RCC 7860 (cell line): ENCODE measurements at places on chromosomes 2 and 18.

DNA sequence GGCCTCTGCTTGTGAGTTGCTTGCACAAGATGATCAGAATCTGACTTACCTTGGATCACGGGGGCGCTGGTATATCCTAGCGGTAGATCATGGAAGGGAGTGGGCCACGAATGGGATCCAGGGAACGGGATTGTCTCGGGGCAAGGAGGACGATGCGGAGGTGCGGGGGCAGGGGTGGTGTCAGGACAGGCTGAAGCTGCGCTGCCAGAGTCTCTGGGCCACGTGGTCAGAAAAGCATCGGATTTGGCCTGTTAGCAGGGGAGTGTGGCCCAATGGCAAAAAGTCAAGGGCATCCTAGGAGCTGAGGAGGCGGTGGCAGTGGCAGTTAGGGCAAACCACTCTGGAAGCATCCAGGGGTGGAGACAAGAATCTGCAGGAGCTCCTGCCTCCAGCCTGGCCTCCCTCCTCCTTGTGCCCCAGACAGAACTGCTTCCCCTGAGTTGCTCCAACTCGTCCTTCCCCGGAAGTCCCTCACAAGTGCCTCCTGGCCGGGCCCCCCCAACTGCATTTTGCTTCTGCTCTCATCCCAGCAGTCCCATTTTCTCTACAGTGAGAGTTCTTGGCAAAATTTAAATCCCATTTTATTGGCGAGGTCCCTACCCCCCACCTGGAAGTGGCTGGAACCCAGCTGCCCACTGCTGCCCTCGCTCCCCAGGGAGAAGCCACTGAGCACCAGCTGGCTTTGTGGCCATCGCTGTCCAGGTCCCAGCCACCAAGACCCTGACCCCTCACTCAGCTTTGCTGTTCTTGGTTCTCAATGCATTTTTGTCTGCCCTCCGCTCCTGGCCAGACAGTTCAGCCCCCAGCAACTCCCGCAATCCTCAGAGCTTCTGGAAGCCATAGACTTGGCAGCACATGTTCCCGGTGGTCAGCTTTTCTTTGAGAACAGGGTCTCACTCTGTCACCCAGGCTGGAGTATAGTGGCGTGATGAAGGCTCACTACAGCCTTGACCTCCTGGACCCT, 5.6 kb upstream of the CCDC74B start:
- DNase-seq, result no peak

DNA sequence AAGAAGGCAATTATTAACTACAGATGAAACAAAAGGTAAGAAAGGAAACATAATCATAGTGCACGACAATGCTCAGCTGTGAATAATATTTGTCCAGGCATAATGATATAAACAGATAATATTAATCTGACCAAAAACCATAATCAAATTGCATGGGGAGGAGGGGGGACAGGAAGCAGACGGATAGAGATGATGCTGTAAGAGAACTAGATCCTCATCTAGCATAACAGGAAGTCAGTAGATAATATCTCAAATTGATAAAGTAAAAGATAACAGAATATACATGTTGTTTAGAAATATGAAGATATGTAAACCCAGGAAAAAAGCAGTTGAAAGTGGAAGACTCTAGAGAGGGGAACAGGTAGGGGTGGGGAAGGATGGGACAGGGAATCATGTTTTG, 84.9 kb upstream of the TGFA start:
- no peak for DNase-seq

- DNase-seq, result no peak
Measured at GRCh38 chr2:50388324-50388723, 643.6 kb downstream of the NRXN1 start.

DNA sequence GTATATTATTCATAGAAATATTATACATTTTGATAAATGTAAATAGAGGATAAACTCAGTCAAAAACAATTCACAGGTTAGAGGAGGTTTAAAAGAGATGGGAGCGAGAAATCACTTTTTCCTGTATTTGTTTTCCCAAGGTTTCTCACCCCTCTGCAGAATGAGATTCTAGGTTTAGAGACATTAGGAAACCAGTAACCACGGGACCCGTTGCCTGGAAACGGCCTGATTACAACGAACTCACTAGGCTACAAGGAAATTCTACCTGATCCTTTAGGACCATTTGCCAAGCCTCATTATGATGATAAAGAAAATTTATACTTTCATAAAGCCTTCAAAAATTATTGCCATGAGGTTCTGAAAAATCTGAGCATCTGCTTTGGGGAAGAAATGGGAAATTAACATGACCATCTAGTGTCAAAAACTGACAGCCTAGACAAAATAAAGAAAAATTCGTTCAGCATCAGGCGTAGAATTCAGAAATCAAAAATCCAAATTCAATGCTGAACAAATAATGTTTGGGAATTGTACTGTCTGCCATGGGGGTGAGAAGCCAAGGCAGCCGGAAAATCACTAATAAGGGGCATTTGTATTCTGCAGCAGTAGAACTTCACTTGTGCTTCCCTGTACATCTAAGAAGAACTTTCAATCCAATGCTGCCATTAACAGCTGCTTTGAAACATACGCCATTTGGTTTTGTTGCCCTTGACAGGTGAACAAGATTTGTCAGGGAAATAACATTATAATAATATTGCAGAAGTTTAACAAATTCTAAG, 262.3 kb downstream of the NRXN1 start:
- no peak for DNase-seq

DNA sequence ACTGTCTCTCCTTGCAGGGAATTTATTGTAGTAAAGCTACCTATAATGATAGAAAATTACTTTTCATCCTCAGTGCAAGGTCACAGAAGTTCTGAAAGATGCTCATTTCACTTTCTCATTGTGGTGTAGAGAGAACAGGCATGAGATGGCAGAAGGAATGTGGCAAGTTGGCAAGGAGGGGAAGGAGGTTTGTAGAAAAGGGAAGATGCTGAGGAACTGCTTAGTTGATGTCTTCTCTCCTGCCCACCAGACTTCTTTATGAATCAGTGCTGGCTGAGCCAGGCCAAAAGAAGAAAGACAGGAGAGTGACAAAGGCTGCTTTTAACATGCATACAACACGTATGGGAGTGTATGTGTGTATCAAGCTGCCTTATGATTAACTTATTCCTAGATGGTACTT, 164.4 kb downstream of the PRPF40A start:
- peak; percentile 5 for DNase-seq

DNA sequence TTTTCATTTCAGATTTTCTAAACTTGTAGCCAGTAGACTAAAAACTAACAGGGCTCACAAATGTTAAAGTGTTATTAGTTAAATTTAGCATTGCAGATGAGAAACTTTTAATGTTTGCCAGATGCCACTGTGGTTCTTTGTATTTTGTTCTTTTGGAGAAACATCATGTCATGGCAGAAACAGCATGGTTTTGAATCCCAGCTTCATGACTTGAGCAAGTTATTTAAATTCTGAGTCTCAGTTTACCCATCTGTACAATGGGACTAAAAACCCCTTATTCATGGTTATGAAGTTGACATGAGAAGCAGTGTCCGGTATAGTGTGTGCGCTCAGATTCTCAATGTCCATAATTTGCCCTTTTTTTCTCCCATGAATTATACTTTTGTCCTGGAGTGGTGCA, 56.5 kb downstream of the MAPRE2 start:
- no peak for DNase-seq

DNA sequence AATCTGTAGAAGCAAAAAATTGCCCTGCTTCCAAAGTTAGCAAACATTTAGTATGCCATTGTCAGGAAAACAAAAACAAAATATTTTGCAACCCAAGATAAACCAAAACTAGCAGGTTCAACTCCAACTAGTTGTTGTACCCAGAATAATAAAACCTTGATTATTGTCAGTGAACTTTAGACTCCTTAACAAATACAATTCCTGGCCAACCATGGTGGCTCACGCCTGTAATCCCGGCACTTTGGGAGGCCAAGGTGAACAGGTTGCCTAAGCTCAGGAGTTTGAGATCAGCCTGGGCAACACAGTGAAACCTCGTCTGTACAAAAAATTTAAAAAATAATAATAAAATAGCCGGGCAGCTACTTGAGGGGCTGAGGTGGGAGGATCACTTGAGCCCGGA, 87.5 kb upstream of the MSH2 start:
- no peak for DNase-seq

DNA sequence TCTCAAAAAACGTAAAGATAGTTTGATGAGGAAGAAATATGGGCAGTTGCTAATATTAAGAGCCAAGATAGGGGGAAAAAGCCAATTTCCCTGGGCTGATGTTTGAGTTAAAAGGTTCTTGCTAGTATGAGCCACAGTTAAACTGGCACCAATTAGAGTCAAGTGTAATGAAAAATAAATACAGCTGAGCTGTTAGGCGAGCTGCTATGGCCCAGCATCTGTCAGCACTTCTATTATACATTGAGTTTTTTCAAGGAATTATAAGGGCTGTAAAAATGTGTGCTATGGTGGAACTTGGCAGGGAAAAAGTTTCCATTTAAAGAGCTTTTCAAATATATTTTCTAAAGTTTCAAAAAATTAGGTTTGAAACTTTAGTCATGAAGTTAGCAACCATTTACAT, 279.6 kb downstream of the CYRIA start:
- DNase-seq, result no peak

DNA sequence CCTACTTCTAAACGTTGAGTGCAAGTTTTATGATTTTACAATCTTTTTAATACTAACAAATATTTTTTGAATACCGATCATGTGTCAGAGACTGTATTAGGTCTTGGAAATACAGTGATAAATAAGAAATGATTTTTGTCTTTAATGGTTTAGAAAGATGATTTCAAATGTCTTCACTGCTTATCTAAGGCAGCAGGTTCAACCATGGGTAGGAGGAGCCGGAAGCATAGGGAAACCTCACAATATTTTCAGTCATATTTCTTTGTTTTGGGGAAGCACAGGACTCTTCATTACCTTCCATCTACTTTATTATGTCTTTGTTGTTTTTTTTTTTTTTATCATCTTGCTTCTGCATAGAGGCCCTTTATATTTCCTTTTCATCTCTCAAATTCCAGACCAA, 165.2 kb upstream of the EPC2 start:
- no peak for DNase-seq

DNA sequence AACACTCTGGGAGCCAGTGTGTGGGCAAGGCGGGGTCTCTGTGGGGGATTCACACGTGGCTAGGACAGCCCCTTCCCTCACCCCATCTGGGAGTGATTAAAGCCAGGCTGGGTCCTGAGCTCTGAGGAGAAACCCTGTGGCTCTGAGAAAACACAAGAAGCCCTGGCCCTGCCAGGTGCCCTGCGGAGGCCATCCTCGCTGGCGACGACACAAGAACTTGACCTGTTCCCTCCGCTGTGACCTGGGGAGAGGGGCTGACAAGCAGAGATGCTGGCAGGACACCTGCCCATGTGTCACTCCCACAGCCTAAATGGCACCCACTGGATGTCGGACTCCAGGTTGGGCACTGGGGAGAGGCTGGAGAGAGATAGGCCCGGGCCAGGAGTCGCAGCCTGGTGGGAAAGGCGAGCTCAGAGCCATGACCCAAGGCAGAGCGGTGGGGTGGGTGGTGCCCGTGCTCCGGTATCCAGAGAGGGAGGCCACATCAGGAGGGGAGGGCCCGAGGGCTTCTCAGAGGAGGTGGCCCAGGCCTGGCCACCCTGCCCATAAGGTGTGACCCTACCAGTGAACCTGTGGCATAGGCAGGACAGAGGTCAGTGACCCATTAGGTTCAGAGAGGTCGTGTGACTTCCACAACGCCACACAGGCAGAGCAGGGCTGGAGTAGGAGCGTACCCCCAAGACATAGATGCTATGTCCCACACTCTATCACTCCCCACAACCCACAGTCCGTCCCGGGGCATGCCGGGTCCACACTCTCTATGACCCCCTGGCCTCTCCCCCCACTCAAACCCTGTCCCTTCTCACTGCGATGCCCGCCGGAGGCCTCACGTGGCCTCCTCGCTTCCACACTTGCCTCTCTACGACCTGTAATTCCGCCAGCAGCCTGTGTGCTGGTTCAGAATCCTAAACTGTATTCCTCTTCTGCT, 59.4 kb upstream of the HPCAL1 start:
- DNase-seq, result no peak

DNA sequence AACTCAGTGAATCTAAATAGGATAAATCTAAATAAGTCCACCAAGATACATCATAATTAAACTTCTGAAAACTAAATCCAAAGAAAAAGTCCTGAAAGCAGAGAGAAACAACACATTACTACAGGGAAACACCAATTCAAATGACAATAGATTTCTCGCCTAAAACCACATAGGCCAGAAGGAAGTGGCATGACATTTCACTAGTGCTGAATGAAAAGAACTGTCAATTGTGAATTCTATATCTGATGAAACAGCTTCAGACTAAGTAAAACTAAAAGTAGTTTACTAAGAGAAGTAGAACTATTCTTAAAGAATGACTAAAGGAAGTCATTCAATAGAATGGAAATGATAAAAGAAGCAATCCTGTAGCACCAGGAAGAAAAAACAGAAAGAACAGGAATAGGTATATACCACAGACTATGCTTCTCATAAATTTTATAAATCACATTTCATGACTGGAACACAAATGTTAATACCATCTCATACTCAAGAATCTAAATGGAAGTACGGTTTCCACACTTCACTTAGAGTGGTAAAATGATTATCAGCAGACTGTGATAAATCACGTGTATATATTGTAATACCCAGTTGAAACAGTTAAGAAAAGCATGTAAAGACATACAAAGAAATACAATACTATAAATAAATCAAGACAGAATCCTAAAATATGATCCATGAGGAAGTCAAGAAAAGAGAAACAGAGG, 46.4 kb downstream of the ASXL2 start:
- DNase-seq, result no peak

- no peak for DNase-seq
Measured at GRCh38 chr2:149744865-149745264, 157.3 kb upstream of the MMADHC start.

DNA sequence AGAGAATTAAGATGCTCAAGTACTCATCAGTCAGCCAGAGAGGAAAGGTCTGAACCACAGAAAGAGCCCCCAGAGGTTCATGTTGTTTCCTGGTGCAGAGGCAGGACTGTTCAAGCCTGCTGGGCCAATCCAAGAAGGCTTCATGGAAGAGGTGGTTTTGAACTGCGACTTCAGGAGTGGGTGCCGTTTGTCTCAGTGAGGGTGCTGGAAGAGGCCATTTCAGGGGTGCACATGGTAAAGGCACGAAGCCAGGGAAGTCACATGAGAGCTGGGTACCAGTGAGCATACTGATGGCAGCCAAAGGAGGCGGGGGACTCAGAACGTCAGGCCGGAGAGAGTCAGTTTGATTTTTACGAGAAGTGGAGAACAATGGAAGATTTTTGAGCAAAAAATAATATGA, 55.5 kb downstream of the EMILIN2 start:
- DNase-seq, result no peak

DNA sequence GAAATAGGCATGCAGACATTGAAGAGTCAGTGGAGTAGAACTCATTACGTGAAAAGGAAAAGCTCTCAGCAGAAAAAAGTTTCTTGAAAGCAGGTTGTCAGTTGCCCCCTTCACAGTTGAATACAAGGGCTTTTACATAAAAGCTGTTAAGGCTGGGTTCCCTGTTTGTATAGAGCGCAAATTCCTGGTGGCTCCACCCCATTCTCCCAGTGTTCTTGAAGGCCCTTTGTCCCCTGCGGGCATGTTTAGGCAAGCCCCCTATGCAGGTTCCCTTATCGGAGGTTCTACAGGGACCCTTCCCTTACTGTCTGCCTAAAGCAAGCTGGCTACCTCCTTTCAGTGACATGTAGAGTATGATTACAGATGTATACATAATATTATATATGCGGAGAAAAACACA, 497.2 kb upstream of the SYT4 start:
- no peak for DNase-seq
